Vagina (tissue), 2 donors: ENCODE measurements at places on chromosomes 4 and X. TPM values are rescaled to one million over a fixed set of nuclear protein-coding genes. Genes with fewer than 3 reads are reported as not detected.

ENPEP gene
- total RNA-seq, result 5.2 TPM

SLC25A6 gene
- total RNA-seq, result 442 TPM

FAM53A gene
- 13.8 TPM for total RNA-seq

IL2RG gene
- total RNA-seq, result 4.2 TPM

DRP2 gene
- total RNA-seq, result 1.5 TPM

CLTRN gene
- total RNA-seq, result not detected

- no peak for DNase-seq
These were observed 13.0 kb upstream of the PLAC1 start for GRCh38 chrX:134671294-134671693.

DNA sequence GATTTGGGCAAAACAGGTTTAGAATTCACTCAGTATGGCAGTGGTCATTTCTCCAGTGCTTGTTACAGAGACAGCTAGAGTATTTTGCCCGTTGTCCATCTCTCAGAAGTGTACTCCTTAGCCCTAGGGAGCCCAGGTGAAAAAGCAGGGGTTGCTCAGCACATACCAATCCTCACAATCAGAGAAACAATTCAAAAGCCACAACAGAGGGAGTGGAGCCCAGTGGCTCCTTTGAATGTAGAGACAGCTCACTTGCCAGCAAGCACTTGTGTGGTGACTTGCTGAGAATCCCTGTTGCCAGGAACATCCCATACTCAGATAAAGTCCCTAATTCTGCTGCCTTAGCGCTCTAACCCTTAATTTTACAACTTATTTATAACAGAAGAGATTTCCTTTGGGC lies 1488.3 kb downstream of the RPA4 start:
- DNase-seq, result no peak

DNA sequence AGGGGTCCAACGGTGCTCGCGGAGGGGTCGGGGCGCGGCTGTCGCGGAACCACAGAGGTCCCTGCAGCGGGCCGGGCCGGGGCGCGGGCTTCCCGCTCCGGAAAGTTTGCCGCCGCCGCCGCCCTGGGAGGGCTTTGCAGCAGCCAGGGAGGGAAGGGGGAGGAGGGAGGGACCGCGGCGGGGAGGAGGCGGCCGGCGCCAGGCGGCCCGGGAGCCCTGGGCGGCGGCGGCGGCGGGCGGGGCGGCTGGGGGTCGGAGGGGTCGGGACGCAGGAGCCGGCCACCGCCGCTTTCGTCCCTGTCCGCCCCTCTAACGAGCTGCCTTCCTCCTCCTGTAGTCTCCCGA lies 375 bp downstream of the FGFR3 start:
- DNase-seq, result no peak

DNA sequence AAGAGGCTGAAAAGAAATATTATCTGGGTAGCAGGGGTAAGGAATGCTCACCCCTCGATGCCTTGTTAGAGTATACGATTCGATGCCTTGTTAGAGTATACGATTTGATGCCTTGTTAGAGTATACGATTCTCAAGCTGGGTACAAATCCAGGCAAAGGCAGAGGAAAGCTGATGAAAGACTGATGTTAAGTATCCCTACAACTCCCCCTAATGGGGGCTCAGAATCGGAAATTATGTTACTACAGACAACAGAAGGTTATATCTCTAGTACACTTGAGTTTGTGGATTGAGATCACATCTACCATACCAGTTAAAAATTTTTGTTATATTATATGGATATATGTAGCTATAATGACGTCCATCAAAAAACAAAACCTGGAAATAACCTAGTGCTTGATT lies 4.8 kb downstream of the LRRC66 start:
- no peak for DNase-seq

- DNase-seq, result no peak
These were observed 11.2 kb downstream of the TENT5D start for GRCh38 chrX:80431505-80431832.

DNA sequence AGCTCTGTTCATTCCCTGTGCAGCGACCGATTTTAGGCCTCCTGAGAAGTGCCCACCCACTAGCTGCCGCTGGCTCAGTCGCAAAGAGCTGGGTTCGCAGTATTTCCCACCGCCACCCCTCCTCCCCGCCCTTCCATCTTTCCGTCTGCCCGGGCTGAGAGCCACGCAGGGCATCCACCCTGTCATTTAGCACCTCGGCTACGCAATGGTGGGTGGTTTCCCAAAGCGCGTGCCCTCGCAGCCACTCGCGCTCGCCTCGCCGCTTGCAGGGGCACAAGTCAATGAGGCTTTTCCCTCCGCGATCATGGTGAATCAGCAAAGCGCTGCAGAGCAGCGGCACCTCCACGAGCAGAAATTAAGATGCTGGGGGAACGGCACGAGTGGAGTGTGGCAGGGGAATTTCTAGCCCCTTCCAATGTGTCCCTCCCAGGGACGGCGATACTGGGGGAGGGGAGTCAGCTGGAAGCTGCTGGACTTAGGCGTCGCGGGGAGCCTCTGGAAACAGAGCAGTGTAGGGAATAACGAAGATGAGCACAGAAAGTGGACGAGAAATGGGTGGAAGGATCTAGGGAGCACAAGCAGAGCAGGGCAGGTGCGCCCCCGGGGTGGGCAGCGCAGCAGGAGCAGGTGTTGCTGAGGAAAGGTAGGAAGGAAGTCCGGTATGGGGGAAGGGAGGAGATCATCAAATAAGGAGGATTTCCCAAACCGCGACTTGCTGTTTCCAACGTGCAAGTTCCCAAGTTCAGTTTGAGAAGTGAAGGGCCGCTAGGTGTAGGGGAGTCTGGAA lies 2.4 kb upstream of the PTCHD1 start:
- no peak for DNase-seq

DNA sequence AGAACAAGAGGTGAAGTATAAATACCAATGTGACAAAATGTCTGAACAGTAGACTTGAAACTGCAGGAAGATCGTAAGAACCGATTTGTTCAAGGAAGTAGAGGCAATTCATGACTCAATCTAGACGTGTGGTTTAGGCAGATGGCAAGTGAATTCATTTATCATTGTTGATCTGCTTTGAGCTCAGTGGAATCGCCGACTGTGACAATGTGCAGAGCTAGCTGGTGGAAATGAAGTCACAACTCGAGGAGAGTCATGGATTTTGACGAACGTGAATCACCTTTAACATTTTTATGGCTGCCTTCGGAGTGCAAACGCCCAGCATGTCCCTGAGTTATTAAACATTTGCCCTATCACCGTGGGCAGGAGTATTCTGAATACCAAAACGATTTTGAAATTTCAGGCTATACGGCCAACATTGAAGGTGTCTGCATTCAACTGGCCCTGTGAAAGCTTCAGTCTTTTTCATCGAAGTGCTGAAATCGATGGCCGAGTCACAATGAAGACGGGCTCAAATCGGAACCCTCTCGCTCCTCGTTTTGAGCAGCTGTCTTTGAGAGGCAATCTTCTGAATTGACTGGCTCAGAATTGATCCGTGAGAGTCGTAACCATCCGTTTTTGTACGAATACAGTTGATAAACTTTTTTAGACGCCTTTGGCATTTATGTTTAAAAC lies 689 bp upstream of the OGT start:
- DNase-seq, result no peak

GRCh38 chrX:3161681-3162080 lies 120.4 kb downstream of the ARSF start:
- DNase-seq, result no peak

DNA sequence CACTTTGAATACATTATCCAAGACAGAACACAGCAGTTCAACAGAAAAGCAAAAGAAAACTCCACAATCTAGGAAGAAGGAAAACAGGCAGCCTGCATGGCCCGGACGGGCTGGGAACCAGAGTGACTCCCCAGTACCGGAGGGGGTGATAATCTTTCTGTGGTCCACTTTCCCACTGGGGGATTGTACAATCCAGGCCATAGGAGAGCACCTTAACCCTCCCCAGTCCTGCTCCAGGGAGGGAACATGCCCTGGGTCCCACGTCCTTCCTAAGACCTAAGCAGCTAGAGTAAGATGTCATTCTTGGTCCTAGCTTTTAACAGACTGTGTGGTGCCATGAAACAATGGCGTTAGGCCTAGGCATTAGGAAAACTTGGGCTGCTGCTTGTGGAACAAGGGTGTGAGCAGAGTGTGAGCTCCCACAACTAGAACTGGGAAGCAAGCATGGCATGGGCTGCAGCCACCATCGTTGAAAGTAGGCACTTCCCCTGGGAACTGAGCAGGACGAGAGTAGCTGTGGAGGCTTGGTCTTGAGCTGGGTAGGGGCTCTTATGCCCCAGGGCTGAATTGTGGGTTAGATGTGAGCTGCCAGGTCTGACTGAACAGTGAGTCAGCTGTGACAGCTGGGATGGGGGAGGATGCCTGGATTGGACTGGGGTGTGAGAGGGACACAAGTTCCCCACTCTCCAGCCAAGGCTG lies 42.4 kb downstream of the NAT8L start:
- peak; percentile 70 for DNase-seq

- no peak for DNase-seq
These were observed 2.3 kb downstream of the RFC1 start for GRCh38 chr4:39363773-39364393.

DNA sequence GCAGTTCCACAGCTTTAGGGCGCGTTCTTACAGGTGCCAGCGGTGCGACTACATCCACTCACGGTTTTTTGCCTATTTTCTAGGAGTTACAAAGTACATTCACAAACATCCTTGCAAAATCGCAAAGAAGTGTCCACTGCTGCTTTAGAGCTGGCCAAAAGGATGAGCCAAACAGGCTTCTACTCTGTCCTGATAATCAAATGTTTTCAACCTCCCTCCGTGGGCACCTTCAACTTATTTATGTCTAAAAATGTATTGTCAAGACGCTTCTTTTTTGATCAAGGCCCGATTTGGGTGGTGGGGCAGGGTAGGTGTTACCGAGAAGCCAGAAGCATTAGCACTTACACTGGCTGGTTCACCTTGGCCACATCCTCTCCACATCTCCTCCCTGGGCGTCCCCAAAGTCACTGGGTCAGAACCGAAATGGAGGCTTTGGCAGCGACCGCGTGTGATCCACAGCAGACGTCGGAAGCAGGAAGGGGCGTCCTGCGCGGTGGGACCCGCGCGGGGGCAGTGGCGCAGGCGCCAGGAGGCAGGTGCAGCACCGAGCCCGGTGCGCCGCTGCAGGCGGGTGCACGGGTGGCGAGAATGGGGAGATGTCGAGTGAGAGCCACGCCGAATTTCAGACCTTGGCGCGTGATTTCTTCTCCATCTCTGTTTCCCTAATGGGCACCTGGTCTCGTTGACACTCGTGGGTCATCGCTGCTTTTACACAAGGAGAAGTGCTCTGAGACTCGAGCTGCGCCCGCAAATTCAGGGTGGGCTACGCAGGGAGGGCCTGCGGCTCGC lies 16.9 kb downstream of the NKX3-2 start:
- peak; percentile 47 for DNase-seq

- no peak for DNase-seq
These were observed 1455.5 kb downstream of the TECRL start for GRCh38 chr4:62953752-62954151.

GRCh38 chrX:75746891-75747639 lies 38.0 kb downstream of the MAGEE2 start:
- no peak for DNase-seq

DNA sequence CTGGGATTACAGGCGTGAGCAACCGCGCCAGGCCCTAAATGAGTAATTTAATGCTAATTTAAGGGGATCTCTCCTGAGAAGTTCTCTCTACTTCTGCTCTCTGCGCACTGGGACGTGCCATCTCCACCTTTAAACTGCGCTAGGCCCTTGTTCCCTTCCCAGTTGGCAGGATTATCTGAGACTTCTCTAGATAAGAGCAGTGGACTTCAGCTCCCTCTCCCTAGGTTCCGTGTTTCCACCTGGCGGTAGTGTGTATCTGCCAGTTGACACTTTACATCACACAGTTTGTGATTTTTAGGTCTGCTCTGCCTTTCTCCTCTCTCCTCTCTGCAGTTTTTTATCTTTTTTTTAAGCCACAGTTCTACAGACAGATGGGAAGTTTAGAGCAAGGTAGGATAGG lies 40.2 kb downstream of the ARHGAP10 start:
- no peak for DNase-seq

DNA sequence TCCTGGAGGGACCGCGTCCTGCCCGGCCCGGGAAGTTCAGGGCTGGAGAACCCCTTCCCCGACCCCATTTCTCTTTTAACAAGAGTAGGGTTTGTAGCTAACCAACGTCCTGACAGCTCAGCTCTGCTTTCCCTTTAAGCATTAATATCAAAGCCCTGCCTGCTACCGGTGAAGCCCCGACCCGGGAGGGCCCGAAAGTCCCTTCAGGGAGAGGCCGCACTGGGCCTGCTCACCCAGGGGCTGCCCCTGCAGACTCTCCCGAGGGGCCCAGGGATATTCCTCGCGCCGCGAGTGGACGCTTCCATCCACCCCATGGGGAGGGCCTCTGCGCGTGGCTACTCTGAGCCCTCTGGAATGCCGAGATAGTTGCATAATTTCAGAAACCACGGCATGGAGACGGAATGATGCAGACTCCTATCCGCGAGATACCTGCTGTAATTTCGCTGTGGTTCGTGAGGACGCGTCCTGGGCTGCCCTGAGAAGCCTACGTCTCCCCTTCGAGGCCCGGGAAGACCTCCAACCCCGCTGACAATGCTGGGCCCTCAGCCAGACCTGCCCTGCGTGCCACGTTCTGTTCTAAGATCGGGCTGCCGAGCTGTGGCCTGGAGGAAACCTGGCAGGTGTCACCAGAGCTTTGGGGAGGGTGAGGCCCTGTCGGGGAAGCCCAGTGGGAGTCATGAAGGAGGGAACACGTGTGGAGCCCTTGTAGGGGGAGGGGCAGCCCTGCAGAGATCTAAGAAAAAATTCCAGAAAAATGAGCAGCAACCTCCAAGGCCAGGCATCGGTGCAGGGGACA lies 999 bp upstream of the CTBP1 start:
- DNase-seq, result peak; percentile 93

DNA sequence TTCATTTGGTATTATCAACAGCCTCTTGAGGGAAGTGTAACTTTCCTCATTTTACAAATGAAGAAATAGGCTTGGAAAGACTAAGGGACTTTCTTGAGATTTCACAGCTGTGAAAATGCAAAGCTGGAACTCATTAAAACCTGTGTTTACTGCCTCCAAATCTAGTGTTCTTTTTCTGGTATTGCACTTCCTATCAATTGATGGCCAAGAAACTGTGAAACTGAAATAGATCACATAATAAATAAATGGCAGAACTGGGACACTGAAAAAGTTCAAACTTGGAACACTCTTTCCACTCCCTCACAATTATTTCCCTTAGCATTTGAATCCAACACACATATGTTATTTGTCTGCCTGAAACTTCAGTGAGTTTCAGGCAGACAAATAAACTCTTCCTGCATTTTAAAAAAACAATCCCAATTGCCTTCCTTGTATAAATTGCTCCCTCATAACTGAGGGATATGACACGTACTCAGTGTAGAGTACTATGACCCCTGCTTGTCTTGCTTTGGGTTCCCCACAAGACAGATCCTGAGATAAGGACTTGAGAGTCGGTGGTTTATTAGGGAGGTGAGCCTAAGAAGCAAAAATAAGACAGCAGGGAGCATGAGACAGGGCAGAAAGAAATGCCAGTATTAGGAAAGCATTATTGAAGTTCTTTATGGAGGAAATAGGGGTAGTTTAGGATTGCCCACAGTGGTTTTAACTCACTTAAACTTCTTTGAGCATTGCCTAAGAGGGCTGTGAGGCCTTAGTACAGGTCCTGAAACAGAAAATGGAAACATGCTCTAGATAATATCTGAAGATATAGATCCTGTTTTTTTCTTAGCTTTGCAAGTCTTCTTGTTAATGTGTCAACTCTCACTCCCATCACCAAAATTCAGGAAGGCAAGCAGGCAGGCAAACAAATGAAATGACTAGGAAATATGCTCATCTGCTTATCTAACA lies 33.9 kb downstream of the RTL3 start:
- DNase-seq, result no peak

GRCh38 chr4:80029364-80029763 lies 43.7 kb downstream of the ANTXR2 start:
- no peak for DNase-seq
